ENCODE measurements at places on chromosomes 12 and 14. TPM values are rescaled to one million over a fixed set of nuclear protein-coding genes. Genes with fewer than 3 reads are reported as not detected.

GPR132 gene
- total RNA-seq: not detected

OR4K14 gene
- not detected for total RNA-seq

CMA1 gene
- total RNA-seq: not detected

KCNMB4 gene
- 5.1 TPM for total RNA-seq

DHRS4L2 gene
- 16.9 TPM for total RNA-seq

NFE2 gene
- total RNA-seq: not detected

KRT75 gene
- total RNA-seq: not detected

PLEKHG7 gene
- not detected for total RNA-seq

KRT72 gene
- total RNA-seq: not detected

PDE3A gene
- 23.1 TPM for total RNA-seq

RERGL gene
- 0.38 TPM for total RNA-seq

KLRC3 gene
- total RNA-seq: not detected

HOMEZ gene
- 2.5 TPM for total RNA-seq

GPD1 gene
- total RNA-seq: under 0.01 TPM

ANKS1B gene
- total RNA-seq: 0.38 TPM

AGAP2 gene
- total RNA-seq: 0.28 TPM

TBX5 gene
- total RNA-seq: under 0.01 TPM

Measured in regular cardiac myocyte (primary cell).